ENCODE measurements at places on chromosomes 4 and X.

- DNase-seq = no peak
Observed at GRCh38 chr4:172686021-172686420, 482.6 kb upstream of the GALNT7 start.

DNA sequence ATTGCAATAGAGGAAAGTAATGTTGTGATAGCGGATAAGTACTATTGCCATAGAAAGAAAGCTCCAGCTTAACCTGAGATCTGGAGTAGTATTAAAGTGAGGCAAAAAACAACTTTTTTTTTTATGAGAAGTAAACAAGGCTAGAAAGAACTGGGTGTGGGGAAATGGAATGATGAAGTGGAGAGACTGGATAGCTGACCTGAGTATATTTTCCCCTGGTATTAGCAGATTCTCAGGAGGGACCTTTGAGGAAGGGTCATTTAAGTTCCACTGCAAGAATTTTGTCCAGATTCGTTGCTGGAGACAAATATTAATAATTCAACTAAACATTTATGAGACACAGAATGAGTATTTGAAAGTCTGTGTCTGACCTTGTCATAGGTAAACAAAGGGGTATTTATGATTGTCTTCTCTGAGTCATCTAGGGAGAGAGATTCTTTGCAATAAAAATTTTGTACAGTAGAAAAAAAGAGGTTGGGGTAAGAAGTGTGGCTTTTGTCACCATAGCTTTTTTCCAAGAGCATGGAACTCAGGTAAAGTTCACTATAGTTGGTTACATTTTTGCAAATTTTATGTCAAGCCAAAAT lies 2095.9 kb downstream of the ARAP2 start:
- DNase-seq = no peak

GRCh38 chr4:149353241-149353640 lies 462.4 kb downstream of the IQCM start:
- no peak for DNase-seq

DNA sequence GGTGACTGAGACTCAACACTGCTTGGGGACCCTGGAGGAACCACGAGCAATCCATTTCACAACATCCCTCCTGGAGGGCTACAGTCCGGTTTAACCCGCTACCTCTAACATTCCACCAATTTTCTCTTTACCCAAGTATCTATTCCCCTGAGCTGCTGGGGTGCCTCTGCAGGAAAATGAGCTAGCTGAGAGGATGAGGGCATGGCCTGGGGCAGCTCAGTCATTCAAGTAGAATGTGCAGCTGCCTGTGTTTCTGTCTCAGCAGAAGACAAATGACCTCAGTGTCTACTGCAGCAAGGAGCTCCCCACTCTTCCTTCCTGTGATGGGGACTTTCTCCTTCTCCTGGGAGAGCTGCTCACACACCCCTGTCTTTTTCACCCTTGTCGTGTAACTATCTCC lies 120.8 kb downstream of the ZNF518B start:
- DNase-seq = no peak

GRCh38 chr4:8589823-8590545 lies 2.6 kb upstream of the CPZ start:
- DNase-seq = no peak

DNA sequence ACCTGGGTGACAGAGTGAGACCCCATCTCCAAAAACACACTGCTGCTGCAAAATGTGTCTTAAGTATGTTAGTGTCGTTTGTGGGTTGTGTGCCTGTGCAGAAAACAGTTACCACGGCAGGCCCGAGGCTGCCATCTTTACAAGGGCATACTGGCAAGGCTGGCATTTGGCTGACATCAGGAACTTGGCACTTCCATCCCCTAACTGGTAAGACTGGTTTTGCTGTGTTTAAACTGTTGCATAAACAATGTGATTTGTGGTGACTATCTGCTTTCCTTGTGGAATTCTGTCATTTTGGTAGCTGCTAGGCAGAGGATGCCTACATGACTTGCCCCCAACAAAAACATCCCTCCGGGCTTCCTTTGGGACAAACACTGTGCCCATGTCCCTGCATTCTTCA lies 12.3 kb downstream of the LRP2BP start:
- no peak for DNase-seq

DNA sequence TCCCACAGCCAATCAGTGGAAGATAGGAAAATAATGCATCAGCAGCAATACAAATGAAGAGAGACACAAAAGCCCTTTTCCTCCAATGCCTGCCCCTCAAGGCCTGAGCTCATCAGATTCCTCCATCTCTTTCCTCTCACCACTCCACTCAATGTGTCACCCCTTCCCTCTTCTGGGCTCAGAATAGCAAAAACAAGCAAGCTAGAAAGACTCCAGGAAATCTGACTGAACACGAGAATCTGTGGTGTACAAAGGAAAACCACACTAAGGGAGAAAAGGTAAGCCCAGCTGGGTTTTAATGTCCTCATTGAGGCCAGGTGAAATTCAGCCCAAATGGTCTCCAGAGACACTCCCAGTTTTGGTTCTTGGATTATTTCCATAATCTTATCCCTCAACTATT lies 46.3 kb downstream of the ARHGEF9 start:
- DNase-seq = no peak

DNA sequence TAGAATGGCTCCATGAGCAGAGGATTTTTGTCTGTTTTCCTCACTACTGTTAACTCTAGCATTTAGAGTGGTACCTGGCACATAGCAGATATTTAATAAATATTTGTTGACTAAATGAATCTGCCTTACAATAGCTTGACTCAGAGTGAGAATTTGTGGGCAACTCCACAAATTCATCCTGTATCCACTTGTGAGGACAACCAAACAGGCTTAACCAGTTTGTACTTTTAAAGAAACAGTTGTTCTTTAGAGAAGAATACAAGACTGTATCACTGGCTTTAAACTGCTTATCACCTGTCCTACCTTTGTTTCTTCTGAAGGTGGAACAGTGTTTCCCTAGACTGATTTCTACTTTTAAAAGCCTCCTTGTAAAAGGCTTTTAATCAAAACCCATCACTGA lies 141.3 kb upstream of the SH3RF1 start:
- DNase-seq = no peak

- DNase-seq = no peak
Observed at GRCh38 chr4:156906325-156906724, 65.3 kb downstream of the PDGFC start.

DNA sequence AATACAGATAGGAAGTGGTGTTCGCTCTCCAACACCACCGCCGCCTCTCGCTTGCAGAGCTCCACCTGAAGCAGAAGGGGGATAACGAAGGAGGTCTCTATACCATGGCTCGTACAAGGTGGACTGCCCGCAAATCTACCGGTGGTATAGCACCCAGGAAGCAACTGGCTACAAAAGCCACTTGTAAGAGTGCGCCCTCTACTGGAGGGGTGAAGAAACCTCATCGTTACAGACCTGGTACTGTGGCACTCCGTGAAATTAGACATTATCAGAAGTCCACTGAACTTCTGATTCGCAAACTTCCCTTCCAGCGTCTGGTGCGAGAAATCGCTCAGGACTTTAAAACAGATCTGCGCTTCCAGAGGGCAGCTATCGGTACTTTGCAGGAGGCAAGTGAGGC lies 5.2 kb upstream of the BMP15 start:
- DNase-seq = no peak

- DNase-seq = no peak
Observed at GRCh38 chr4:25795566-25796454, 67.0 kb downstream of the SEL1L3 start.

GRCh38 chr4:10891866-10892265 lies 207.3 kb upstream of the CLNK start:
- no peak for DNase-seq

- no peak for DNase-seq
Observed at GRCh38 chrX:112734290-112734689, 54.6 kb upstream of the LHFPL1 start.

- DNase-seq = no peak
Observed at GRCh38 chrX:38638952-38639529, 77.7 kb downstream of the TSPAN7 start.

- no peak for DNase-seq
Observed at GRCh38 chrX:65516756-65517155, 17.8 kb downstream of the LAS1L start.

Measured in activated CD8-positive, alpha-beta memory T cell treated with anti-CD3 and anti-CD28 coated beads for 48 hours (primary cell).